Urothelium cell line (cell line): ENCODE measurements at places on chromosomes 5 and 9.

DNA sequence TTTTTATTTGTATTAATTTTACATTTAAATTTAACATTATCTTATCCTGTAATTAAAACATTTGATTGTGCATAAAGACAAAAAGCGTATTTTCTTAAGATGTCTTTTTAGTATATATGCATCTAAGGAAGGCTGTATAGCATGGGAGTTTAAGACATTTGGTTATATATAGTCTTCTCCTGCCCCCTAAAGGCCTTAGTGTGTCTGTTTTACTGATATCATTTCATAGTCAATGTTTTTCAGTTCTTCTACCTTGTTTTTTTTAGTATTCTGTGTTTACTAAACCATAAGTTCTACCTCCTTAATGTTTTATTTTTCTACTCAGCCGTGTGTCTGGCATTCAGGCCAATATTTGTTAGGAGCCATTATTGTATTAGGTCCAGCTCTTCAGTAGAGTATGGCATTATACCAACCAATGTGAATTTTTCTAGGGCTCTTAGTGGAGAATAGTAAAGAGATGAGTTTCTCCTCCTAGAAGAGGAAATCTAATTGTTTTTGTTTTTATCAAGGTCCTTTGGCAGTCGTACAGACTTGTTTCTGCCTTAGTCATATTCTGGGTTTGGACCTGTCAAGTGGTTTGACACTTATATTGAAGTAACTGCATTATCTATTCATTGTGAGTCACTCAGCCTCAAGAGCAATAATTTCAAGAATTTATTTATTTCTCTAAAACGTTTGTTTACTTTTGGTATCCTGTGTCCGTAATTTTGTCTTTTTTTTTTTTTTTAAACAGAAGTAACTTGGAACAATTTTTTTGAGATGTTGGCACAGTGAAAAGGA lies 74.8 kb downstream of the SLF1 start:
- DNase-seq: no peak

- DNase-seq: no peak
These were observed 15.3 kb downstream of the LCN9 start for GRCh38 chr9:135678236-135679017.

GRCh38 chr9:113131689-113132151 lies 19.1 kb upstream of the SLC31A2 start:
- DNase-seq: peak; percentile 24

DNA sequence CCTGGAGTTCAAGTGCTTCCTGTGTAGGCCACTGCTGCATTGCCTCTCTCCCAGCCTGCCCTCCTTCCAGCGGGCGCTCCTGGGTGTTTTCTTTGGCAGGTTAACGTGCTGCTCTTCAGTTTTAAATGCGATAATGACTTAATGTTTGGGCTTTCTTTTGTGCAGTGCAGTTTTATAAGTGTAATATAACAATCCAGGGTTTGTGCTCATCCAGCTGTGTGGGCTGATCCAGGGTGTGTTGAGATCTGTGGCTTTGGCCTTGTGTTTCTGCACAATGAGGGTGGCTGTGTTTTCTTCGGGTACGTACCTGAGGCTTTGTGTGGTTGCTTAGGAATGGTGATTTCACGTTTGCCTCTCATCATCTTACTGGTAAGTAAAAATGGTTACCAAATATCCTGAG lies 50.6 kb downstream of the PCSK5 start:
- no peak for DNase-seq

DNA sequence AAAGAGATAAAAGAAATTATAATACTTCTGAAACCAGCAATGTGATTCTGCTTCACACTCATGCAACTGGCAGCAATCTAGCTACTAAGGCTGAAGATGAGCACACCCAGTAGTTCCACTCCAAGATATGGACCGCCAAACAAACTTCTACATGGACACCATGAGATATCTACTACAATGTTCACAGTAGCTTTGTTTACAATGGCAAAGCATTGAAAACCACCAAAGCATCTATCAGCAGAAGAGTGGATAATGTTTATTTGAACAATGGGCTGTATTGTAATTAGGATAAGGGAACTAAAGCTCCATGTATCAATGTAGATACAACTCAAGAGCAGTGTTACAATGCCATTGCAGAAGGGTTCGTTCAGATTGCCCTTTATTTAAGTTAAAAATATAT lies 91.2 kb upstream of the ERBIN start:
- no peak for DNase-seq

GRCh38 chr9:122580360-122580759 lies 2.8 kb downstream of the OR1L8 start:
- DNase-seq: peak; percentile 58

DNA sequence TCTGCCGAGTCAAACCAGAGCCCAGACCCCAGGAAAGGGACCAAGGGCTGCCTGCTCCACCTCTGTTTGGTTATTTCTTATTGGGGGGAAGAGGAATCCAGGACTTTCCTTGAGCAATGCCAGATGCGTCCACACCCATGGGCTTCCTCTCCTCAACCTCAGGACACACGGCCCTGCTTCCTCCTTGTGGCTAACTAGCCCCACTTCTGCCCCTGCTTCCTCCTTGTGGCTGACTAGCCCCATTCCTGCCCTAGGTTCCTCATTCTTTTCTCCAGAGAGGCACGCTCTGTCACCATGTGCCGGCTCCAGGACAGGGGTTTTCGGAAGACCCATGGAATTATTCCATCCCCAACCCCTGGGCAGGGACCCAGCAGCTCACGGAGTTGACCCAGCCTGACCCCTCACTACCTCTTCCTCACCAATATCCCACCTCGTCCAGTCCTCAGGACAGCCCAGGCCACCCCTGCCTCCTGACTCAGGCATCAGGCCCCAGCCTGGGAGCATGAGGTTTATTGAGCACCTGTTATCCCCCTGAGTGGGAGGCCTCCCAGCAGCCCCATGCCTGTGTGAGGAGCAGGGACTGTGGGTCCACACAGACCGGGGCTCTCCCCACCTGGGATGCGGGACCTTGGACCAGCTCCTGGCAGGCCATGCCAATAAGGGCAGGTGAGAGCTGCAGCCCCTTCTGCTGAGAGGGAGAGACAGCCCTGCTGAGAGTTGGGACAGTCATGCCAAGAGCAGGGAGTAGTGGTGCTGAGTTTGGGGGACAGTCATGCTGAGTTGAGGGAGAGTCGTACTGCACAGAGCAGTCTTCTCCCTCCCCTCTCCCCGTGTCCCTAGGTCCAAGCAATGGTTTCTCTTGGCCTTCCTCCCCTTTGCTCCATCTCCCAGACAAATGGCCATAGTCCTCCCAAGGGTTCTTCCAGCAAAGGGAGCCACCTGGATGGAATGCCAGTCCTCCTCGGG lies 11.8 kb upstream of the FCN1 start:
- DNase-seq: no peak

- DNase-seq: no peak
These were observed 353.5 kb downstream of the NDUFS4 start for GRCh38 chr5:53913941-53914340.

GRCh38 chr9:131874447-131874846 lies 134.6 kb upstream of the RAPGEF1 start:
- no peak for DNase-seq

DNA sequence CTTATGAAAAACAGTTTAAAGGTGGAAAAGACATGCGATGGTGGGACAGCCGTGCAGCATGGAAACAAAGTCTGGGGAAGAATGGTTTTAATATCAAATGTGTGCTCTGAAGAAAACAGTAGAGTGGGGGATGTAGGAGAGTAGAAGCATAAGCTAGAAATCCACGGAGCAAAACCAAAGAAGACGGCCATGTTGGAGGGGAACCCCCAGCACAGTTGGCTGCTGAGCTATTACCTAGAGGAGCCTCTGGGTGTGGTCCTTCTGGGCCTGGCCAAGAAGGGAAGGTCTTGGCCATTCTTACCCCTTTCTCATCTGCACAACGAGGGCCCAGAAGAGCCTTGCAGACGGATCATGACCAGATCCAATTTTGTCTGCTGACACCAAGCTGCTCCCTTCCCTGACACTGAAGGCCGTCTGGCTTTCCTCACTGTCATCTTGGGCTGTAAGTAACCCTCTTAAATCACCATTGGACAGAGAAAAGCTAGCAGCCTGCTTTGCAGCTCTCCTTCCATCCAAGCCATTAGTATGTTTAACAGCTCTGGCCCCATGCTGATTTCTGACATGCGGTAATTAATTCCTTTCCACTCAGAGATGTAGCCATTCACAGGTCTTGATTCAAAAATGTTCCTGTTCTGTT lies 189.5 kb downstream of the SEC61B start:
- no peak for DNase-seq

DNA sequence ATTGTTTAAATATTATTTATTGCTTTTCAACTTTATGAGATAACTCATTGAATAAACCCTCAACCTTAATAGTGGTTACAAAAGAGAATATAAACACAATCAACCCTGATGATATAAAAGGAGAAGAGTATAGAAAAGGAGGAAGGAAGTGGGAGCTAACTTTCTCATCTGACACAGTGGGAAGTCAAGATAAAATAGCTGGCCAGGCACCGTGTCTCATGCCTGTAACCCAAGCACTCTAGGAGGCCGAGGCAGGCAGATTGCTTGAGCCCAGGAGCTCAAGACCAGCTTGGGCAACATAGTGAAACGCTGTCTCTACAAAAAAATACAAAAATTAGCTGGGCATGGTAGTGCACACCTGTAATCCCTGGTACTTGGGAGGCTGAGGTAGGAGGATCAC lies 93.5 kb downstream of the PPP2R2B start:
- DNase-seq: no peak

GRCh38 chr9:92850898-92851297 lies 26.9 kb downstream of the ZNF484 start:
- no peak for DNase-seq

DNA sequence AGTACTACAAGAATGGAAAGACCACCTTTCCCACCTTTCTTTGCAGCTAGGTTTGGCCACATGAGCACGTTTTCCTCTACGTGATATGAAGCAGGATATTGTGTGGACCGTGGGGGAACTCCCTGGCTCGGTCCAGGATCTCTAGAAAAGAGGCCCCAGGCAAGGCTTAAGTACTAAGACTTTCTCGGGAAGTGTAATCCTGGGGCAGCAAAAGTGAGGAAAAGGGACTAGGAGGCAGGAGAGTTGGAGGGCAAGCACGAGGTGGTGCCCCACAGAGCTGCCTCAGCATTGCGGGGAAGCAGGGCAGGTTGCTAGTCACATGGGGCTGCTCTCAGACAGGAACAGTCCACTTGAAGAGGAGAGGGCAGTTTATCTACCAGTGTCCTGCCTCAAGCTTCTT lies 235.1 kb downstream of the GADD45G start:
- DNase-seq: no peak

GRCh38 chr5:26884481-26884880 lies 153.9 kb downstream of the CDH9 start:
- DNase-seq: no peak

DNA sequence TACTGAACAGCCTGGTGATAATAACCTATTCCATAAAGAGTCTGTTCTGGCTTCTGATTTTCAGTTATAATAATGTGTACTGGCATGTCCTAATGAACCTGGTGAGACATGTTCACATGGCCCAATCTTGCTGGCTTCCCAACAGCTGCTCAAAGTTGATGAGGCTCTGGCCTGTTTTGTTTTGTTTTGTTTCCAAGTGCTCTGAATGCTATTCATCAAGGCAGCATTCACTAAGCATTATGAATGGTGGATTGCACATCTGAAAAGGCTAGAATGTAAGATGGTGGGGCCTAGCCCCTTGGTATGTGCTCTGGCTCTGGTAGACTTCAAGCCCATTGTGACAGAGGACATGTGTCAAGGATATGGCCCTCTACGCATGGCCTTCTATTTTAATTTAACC lies 388.5 kb downstream of the PSAT1 start:
- no peak for DNase-seq

DNA sequence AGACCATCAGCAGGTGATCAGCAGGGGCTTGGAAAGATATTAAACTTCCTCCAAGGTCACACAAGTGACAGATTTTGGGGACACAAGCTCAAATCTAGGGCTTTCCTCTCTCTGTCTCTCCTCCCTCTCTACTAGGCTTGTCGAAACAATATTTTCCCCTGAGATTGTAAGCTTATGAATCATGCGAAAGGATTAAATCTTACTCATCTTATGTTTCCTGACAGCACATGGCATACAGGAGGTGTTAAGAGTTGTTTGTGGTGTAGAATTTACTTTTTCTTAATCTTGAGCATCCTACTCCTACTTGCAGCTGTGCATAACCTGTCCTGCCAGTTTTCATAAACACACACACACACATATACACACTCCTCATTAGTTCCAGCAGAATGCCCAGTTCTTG lies 186.3 kb downstream of the MARCHF11 start:
- DNase-seq: peak; percentile 30

DNA sequence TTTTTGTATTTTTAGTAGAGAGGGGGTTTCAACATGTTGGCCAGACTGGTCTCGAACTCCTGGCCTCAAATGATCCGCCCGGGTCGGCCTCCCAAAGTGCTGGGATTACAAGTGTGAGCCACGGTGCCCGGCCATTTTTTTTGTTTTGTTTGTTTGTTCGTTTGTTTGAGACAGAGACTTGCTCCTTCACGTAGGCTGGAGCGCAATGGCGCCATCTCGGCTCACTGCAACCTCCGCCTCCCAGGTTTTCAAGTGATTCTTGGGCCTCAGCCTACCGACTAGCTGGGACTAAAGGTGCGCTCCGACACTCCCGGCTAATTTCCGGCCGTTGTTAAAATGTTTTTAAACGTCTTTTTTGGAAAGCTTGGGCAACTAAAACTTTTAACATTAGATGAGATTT lies 54.0 kb downstream of the SHOC1 start:
- no peak for DNase-seq

GRCh38 chr9:122071715-122072114 lies 21.4 kb downstream of the TTLL11 start:
- no peak for DNase-seq

DNA sequence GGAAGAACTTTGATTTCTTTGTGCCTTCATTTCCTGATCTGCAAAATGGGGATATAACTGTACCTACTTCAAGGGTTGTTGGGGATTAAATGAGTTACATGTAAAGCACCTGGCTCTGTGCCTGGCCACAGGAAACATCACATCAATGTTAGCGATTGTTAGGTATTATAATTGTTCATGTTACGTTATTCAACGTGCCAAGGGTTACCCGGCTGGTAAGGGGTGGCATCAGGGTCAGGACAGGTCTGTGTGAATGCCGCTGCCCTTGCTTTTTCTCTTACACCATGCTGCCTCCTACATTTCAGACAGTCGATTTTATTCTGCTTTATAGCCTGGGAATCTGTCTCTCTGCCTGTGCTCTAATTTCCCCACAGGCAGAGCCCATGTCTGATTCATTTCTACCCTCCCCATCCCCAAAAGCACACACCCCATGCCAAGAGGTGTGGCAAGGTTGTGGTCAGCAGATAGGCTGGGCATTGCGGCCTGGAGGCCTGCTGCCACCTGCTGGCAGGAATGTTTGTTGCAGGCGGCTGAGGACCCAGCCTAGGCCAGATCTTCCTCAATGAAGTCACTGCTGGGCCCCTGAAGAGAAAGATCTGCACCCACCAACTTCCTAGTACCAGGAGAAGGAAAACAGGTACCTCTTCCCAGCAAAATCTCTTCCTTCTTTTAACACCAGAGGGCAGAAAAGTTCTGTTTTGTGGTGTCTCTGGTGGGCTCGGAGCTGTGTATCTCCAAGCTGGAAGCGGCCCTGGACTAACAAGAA lies 5.3 kb downstream of the ANKS6 start:
- peak; percentile 95 for DNase-seq

- no peak for DNase-seq
These were observed 8.7 kb upstream of the DOLPP1 start for GRCh38 chr9:129072171-129072570.

GRCh38 chr9:88462191-88462590 lies 72.8 kb upstream of the NXNL2 start:
- peak; percentile 13 for DNase-seq

GRCh38 chr5:132271251-132272246 lies 14.1 kb downstream of the PDLIM4 start:
- DNase-seq: no peak
